Heart right ventricle (tissue), 16 donors: ENCODE measurements at places on chromosomes 4 and X. TPM values are rescaled to one million over a fixed set of nuclear protein-coding genes. Genes with fewer than 3 reads are reported as not detected.

- H3K4me3 ChIP-seq, result no peak overlapping the region
- DNase-seq, result no peak
- no peaks in the 10 kb centered on the region for H3K4me1 ChIP-seq
- H3K36me3 ChIP-seq, result no peaks in the 10 kb centered on the region
- H3K27ac ChIP-seq, result no peak overlapping the region
Measured at GRCh38 chrX:43096830-43097229, 318.9 kb upstream of the PPP1R2C start.

DNA sequence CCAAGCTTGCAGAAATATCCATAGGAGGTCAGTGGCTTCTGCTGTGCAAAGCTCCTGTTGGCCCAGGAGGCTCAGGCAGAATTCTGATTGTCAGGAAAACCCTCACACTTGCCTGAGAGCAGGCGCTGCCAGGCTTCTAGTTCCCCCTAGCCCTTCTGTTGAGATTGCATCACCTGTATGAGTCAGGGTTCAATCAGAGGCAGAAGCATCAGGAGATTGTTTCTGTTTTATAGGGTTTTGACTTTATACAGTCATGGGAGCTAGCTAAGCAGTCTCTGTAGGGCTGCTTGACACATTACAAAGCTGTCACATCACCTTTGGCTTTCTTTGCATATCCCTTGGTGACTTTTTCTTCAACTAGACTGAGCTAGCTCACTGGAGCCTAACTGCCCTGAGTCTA is 27.8 kb downstream of the DIPK2B start:
- DNase-seq, result no peak
- no peak overlapping the region for H3K27ac ChIP-seq

DNA sequence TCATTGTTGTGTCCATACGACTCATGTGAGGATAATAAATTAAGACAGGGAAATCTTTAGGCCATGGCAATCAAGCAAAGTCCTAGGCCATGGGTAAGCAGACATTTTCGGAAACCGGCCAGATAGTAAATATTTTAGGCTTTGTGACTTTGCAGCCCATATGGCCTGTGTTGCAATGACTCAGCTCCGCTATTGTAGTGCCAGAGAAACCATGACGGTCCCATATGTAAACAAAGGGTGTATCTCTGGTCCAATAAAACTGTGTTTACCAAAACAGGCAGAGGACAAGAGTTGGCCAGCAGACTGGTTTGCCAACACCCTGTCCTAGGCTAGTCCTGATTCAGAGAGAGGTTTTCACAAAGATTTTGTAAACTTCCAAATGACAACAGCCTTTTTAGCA is 5.0 kb downstream of the FAM114A1 start:
- H3K4me3 ChIP-seq, result no peak overlapping the region
- no peak overlapping the region for H3K27ac ChIP-seq
- H3K4me1 ChIP-seq, result peaks cover 29% of the 10 kb centered on the region
- no peaks in the 10 kb centered on the region for H3K27me3 ChIP-seq

DNA sequence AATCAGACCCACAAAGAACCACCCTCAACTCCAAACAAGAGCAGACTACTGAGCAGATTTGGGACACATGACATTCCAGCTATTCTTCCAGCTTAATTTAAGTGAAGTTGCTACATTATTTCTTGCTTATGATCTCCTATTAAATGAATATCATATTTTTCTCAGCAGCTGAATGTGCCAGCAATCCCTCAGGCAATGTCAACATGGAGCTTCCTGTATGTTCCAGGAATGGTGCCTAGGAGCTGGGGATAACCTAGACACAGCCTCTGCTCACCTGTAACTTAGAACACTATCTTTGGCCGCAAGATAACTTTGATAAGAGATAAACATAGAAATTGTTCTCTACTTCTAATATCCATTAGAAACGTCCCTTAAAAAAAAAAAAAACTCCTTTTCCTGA is 274.4 kb upstream of the RASGEF1B start:
- H3K27ac ChIP-seq, result no peak overlapping the region
- no peak for DNase-seq
- H3K36me3 ChIP-seq, result no peaks in the 10 kb centered on the region
- H3K4me1 ChIP-seq, result peaks cover 8% of the 10 kb centered on the region
- no peaks in the 10 kb centered on the region for H3K27me3 ChIP-seq

- H3K27ac ChIP-seq, result no peak overlapping the region
- no peaks in the 10 kb centered on the region for H3K4me1 ChIP-seq
- H3K4me3 ChIP-seq, result no peak overlapping the region
- DNase-seq, result no peak
- H3K27me3 ChIP-seq, result no peaks in the 10 kb centered on the region
- H3K36me3 ChIP-seq, result no peaks in the 10 kb centered on the region
Measured at GRCh38 chr4:74487771-74488170, 42.8 kb downstream of the AREG start.

Gene TLR1
- 3.2 TPM for total RNA-seq

DNA sequence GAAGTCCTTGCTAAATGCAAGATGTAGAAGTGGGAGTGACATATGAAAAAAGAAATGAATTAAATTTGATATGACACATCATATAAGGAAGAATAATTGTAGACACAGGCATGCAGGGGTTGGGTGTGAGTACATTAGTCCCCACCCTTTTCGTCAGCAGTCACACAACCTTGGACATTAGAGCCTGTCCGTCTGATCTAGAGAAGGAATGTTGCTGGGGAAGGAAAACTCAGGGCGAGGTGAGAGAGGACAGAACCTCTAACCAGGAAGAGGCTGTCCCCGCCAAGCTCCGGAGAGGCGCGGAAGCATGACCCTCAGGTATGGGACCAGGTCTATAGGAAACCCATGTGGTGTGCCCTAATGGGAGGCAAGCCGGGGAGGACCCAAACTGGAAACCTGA is 102.1 kb downstream of the RELL1 start:
- no peak overlapping the region for H3K4me3 ChIP-seq
- no peaks in the 10 kb centered on the region for H3K27me3 ChIP-seq
- no peaks in the 10 kb centered on the region for H3K36me3 ChIP-seq

Gene UGT2B17
- total RNA-seq, result not detected

Gene FGFR3
- 2.0 TPM for total RNA-seq

Gene ARHGEF6
- 88.0 TPM for total RNA-seq

GRCh38 chrX:37349221-37350033 is at the start of gene PRRG1:
Gene PRRG1, plus strand, starts transcription at chrX:37349364. Its CDS starts 56,886 bp downstream, at chrX:37406250.
- H3K4me1 ChIP-seq, result peaks cover 15% of the 10 kb centered on the region
- H3K27me3 ChIP-seq, result no peaks in the 10 kb centered on the region
- peak; percentile 79 for DNase-seq
- H3K36me3 ChIP-seq, result no peaks in the 10 kb centered on the region
- H3K4me3 ChIP-seq, result peak within 1 kb of the TSS; percentile 78

Gene LINC00632
- total RNA-seq, result 143 TPM

- no peak overlapping the region for H3K27ac ChIP-seq
- no peaks in the 10 kb centered on the region for H3K27me3 ChIP-seq
- H3K4me3 ChIP-seq, result no peak overlapping the region
- no peaks in the 10 kb centered on the region for H3K36me3 ChIP-seq
- no peaks in the 10 kb centered on the region for H3K4me1 ChIP-seq
Measured at GRCh38 chrX:26442340-26442739, 226.4 kb downstream of the MAGEB5 start.

DNA sequence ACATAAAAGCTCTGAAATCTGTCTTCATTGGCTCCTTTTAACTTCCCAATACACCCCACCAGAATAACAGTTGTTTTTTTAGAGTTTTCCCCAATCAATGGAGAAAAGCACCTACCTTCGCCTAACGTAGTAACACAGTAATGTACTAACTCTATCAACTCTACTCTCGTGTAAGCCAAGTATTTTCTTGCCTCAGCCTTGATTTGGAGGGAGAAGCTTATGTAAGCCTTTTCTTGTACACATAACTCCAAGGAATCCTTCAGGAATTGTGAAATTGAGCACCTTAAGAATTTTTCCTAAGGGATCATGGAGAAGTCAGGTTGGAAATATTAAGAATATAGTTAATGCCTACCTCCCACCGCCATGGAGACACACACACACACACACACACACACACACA is 181.2 kb downstream of the RAPGEF2 start:
- no peak for DNase-seq
- peaks cover 27% of the 10 kb centered on the region for H3K4me1 ChIP-seq
- H3K27me3 ChIP-seq, result no peaks in the 10 kb centered on the region

Gene TENT5D
- total RNA-seq, result not detected

Gene CT55
- total RNA-seq, result not detected

DNA sequence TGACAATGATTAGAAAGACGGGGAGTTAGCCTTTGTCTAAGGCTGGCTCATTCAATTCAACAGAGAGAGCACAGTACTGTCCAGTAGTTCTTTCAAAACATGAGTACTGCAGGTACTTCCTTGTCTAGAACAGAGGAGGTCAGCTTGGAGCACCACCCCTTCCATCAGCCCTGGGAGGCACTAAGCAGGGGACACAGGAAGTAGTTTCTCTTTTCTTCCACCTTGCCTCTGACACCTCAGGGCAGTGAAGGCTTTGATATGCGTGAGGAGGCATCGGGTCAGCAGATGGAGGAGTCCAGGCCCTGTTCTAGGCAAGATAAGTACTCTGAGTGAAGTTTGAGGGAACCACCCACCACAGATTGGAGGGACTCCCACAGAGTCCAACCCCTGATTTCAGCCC is 33.1 kb downstream of the MAGEB10 start:
- H3K27ac ChIP-seq, result no peak overlapping the region
- no peak overlapping the region for H3K4me3 ChIP-seq
- no peaks in the 10 kb centered on the region for H3K4me1 ChIP-seq
- no peak for DNase-seq
- H3K36me3 ChIP-seq, result no peaks in the 10 kb centered on the region

GRCh38 chr4:78562687-78563086 is 11.1 kb downstream of the ANXA3 start:
- DNase-seq, result no peak
- peaks cover 59% of the 10 kb centered on the region for H3K4me1 ChIP-seq
- no peak overlapping the region for H3K4me3 ChIP-seq
- no peaks in the 10 kb centered on the region for H3K27me3 ChIP-seq
- H3K27ac ChIP-seq, result no peak overlapping the region
- no peaks in the 10 kb centered on the region for H3K36me3 ChIP-seq

DNA sequence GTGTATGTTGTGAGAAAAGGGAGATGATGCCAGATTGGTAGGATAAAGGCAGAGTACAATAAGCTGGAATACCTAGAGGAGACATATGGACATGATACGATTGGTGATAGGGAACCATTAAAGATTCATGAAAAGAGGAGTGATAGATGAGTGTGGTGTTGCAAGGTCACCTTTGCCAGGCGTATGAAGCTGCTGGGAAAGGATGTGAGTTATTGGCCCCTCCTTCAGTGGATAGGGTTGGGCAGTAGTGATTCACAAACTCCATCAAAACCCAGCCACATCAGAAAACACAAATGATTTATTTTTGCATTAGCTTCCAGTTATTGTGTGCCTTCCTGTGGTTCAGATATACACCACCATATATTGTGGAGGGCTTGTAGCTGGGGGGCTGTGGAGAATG is 34.3 kb downstream of the TMEM164 start:
- H3K4me1 ChIP-seq, result peaks cover 4% of the 10 kb centered on the region
- no peaks in the 10 kb centered on the region for H3K27me3 ChIP-seq
- H3K36me3 ChIP-seq, result no peaks in the 10 kb centered on the region
- no peak for DNase-seq

- no peaks in the 10 kb centered on the region for H3K36me3 ChIP-seq
- no peaks in the 10 kb centered on the region for H3K4me1 ChIP-seq
- no peaks in the 10 kb centered on the region for H3K27me3 ChIP-seq
- H3K4me3 ChIP-seq, result no peak overlapping the region
- DNase-seq, result no peak
Measured at GRCh38 chrX:80816051-80816450, 6.4 kb upstream of the BRWD3 start.
